ENCODE measurements at places on chromosomes 7 and 10. TPM values are rescaled to one million over a fixed set of nuclear protein-coding genes. Genes with fewer than 3 reads are reported as not detected.
A peak's percentile ranks its signal among the peaks of the same experiment; 100 is the strongest.

The PDZD7 gene
- 0.48 TPM for total RNA-seq

DNA sequence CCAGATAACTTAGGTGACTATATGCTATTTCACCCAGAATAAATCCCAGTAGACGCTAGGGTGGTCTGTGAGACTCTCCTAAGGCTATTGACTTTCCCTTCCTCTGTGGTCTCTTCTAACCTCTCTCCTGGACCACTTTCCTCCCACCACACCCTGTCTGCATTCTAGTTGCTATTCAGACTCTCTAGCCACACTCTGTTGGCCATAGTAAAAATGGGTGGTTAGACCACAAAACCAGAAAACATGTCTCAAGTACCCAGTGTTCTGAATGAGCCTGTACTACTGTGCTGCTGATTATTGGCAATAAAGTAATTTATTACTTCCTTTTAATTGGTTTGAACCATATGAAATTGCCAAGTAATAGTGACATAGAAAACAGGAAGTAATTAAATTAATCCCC is 240.8 kb downstream of the KIF20B start:
- no peak for ATAC-seq

The MALRD1 gene
- total RNA-seq, result not detected

DNA sequence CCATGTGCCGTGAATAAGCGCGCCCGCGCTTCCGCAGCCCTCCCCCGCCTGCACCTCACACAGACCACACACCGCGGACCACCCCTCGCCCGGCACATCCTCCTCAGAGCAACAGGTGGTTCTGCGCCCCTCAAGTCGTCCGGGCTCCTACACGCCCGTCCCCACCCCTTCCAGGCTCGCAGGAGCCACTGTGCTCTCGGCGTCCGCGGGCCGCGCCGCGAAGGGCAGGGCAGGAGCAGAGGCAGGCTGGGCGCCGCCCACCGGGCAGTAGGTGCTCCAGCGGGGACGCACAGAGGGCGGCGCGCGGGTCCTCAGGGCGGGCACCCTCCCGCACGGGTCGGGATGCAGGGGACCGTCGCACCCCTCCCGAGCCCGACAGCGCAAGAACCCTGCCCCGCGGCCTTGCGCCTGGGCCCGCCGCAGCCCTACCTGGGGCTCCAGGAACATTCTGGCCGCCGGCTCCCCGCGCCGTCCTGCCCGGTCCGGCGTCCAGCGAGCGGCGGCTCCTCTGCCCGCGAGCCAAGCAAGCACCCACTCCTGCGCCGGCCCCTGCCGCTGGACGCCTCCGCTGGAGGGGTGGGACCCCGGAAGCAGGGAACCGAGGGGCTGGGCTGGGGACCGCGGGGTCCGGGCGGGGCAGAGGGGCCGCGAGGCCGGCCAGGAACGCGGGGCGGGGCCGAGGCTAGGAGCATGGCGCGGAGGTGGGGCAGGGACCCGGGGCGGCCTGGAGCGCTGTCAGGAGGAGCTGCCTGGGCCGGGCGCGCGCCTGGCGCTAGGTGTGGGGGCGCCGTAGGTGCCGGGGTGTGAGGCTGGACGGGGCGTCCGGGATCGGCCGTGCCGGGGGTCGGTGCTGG is 37.4 kb downstream of the RASGEF1A start:
- ATAC-seq, result peak; percentile 46

The BMPER gene
- 0.45 TPM for total RNA-seq

DNA sequence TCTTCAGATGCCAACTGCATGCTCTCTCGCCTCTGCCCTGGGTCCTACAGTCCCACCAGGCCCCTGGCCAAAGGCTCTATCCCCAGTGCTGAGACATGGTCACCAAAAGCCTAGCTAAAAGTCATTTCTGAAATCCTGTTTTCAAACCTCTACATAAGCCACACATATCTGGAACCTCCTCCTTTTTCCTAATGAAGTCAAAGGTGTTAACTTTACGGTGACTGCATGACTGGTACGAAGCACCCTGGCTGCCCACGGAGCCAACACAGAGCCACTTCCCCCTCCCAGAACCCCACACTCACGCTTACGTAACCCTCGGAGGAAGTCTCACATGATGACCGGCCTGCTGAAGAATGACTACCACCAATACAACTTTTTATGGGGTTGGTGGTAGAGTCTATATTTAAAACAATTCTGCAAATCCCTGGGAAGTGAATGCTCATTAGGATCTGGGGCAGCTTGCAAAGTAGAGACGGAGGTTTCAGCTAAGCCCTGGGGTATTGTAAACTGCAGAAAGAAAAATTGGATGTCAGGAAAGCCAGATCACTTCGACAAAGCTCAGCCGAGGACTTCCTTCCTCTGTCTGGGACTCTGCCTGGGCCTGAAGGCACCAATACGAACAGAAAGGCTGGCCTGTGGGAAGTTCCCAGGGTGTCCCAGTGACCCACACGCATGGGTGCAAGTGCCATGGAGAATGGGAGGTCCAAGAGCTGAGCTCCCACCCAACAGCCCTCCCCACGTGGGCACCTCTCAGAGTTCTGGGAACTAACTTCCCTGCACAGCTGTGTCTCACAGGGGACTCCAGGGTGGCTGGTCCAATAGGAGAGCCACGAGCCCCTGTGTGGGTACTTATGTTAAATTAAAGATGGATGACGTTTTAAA is 50.7 kb downstream of the PDGFA start:
- peak; percentile 69 for ATAC-seq
